ENCODE measurements at places on chromosomes 16 and 17. TPM values are rescaled to one million over a fixed set of nuclear protein-coding genes. Genes with fewer than 3 reads are reported as not detected.

DNA sequence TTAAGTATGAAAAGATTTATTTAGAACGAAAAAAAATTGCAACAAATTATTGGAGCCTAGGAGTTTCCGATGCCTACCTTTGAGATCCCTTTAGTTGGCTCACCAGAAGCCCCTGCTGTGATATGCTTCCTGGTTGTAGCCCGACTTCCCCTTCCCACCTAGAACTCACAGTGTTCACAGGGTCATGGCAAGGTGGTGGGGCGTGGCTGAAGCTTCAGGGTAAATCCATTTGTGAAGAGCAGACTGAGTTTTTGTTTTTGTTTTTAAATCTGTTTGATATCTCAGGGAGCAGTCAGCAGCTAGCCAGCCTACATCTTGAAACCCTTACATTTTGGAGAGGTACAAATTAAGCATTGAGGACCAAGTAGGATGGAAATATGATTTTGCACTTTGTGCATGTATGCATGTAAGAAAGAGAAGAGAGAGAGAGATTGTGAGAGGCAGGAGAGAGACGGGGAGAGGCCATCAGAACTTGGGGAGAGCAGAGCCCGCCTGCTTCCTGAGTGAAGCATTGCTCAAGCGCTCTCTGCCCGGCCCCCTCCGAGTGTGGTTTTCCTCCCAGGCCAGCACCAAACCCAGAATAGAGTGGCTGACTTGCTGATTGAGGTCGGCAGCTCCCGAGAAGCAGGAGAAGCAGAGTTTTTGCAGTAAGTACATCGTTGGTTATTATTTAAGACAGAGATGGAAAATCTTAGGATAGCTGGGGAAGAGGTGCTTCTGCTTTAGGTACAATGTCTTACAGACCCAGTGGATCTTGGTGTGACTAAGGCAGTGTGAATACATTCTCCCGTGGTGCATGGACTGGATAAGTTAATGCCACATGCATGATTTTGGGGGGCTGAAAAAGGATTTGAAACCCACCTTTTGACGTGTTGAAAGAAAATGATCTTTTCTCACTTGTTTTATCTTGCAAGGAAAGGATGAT, 64.2 kb downstream of the SPECC1 start:
- peak; percentile 34 for DNase-seq

- DNase-seq, result no peak
Observed at GRCh38 chr17:3962217-3962964, 1.8 kb downstream of the ATP2A3 start.

- DNase-seq, result no peak
Observed at GRCh38 chr16:74758801-74759200, 15.8 kb downstream of the FA2H start.

CLDN6 gene
- not detected for total RNA-seq

PRDM7 gene
- total RNA-seq, result not detected

GRCh38 chr17:79538291-79538690, 72.6 kb downstream of the RBFOX3 start:
- DNase-seq, result no peak

GRCh38 chr17:82173351-82174041, 39.1 kb downstream of the CCDC57 start:
- no peak for DNase-seq

EVPLL gene
- total RNA-seq, result 0.81 TPM
